ENCODE measurements at places on chromosomes 13 and 19.

DNA sequence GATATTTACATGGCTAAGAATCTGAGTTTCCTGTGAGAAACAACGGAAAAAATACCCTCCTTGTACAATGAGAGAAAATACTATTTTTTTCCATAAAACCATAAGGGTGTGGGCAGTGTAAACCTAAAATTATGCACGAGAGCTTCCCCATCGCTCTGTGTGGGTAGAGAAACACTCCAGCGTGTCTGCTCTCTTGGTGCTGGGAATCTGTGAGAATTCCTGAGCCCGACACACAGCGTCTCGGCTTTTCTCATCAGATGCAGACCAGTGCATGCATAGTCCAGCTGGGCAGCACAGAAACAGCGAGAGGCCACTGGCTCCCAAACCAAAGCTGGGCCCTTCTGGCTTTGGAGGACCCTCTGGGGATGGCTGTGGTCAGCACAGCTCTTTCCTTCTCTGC lies 12.0 kb downstream of the PLPP2 start:
- no peak for DNase-seq

DNA sequence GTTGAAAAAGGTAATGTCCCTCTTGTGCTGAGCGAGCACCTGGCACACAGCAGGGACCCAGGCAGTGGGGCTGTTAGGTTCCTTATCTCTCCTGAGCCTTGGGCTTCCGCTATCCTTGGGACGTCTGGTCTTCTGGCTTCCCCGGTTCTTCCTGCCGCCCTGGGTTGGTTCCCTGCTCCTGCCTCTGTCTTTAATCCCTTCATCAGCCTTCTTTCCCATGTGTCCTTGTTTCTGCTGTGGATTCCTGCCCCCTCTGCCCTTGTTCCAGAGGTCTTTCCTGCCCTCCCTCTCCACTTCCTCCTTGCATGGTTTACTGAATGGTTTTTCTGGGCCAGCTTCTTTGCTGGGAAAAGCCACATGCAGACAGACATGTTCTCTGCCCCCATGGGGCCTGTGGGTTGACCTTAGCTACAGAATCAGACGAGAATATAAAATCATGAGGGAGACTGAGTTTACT lies 2.6 kb downstream of the EPN1 start:
- no peak for DNase-seq

- no peak for DNase-seq
These were observed 536 bp downstream of the FAM32A start for GRCh38 chr19:16185768-16186123.

DNA sequence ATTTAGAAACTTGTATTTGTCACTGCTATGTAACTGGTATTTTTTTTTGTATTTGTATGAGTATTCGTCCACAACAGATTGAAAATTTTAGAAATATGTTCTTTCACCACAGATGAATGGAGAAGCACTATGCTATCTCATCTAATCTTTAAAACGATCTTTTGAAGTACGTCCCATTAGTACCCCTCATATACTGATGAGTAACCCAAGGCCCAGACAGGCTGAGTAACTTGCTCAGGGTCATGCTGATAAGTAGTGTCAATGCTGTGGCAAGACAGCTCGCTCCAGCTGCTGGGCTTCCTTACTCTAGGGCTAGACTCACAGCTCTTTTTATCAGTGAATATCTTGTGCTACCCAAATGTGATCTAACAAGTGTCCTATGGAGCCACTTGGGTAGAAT lies 154.2 kb downstream of the SUCLA2 start:
- no peak for DNase-seq

DNA sequence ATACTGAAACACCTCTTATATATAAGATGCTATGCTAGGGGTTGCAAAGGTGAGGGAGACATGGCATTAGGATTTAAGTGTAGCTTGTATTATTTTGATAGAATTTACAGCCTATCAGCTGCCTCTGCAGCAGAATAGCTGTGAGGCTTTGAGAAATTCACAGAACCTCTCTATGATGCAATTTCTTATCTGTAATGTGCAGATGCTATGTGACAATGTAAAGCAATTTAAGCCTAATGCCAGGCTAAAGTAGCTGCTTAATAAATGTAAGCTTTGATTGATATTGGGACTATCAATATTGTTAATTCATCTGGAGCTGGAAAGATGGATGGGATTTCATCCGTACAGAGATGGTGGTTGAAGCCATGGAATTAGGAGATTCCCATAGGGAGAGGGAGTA lies 1.6 kb downstream of the ADGRE3 start:
- DNase-seq: no peak

DNA sequence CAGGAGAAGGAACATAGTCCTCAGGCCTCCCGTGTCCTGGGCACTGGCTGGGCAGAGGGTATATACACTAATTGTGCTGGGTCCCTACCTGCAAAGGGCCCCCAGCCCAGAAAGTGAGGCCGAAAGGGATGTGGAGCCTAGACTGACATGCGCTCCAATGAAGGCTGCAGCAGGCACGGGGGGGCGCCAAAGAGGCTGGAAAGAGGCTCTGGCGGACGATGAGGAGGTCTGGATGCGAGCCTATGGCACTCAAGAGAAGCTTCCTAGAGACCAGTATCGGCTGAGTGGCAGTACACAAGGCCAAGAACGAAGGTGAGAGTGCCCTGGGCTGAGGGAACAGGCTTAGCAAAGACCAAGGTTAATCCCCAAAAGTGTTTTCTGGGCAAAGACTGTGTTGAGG lies 16.6 kb downstream of the VRK3 start:
- no peak for DNase-seq

DNA sequence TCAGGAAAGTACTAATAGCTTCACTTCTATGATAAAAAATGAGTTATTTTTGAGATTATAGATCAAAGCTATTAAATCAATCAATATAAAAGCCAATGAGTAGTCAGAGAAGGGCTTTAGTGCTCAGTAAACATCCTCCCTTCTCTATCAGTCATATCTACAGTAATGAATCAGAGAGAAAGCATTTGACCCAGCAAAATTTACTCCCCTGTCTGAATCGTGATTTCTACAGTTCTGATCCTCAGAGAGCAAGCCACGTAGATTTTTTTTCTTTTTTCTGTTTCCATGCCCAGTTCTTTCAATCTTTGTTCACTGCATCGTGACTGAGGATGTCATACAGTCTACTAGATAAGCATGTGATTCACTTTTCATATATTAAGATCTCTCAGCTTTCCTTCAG lies 16.2 kb upstream of the MBNL2 start:
- DNase-seq: no peak

GRCh38 chr19:522726-523125 lies 8.8 kb upstream of the CDC34 start:
- DNase-seq: no peak

GRCh38 chr19:45001087-45001739 lies at the start of gene RELB:
RELB (plus strand) TSS chr19:45001464; CDS start chr19:45001580, 116 bp downstream.
- DNase-seq: peak; percentile 8

DNA sequence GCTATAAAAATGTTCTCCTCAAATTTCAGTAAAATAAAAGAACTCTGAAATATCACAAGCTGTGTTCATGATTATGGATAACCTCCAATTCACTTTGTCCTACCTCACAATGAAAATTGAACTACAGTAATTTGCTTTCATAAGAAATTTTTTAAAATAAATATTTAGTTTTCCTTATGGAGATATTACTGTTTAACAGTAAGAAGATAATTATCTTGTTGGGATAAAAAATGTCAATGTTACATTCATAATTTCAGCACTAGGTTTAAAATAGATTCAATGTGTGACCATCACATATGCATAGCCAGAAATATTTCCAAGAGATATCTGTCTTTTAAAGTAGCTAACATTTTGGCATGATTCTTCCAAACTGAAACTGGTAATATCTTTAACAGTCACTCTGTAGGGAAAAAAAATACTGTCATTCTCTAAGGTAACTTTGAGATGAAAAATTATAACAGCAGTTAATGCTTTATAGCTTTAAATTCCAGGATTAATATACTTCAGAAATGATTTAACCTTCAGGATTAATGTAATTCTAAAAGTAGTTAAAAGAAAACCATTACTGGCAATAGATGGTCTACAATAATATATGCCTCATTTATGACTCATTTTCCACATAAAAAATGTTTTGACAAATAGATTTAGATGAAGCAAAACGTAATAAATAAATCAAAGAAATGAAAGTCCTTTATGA lies 91.3 kb downstream of the SPRY2 start:
- no peak for DNase-seq

- no peak for DNase-seq
These were observed 1422.1 kb downstream of the PCDH9 start for GRCh38 chr13:65808061-65808460.

DNA sequence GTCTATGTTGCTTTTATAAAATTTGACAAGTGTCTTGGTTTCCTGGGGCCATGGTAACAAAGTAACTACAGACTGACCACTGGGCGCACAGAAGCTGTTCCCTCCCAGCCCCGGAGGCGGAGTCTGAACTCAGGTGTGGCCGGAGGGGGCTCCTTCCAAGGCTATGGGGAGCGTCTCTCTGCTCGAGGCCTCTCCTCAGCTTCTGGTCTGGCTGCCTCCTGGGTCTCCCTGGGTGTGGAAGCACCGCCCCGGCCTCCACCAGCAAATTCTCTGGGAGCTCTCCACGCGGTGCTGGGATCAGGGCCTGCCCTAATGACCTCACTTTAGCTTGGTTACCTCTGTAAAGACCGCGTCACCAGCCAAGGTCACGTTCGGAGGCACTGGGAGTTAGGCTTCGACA lies 45.7 kb upstream of the F7 start:
- no peak for DNase-seq

- DNase-seq: no peak
These were observed 27.4 kb upstream of the CEBPA start for GRCh38 chr19:33329736-33330135.

GRCh38 chr19:45049073-45049736 lies 10.4 kb downstream of the CLASRP start:
- no peak for DNase-seq

GRCh38 chr13:79361299-79361698 lies 44.8 kb downstream of the RBM26 start:
- DNase-seq: no peak

GRCh38 chr19:41175801-41176777 lies 16.9 kb upstream of the CYP2S1 start:
- DNase-seq: no peak

- DNase-seq: no peak
These were observed 219.1 kb downstream of the LMO7 start for GRCh38 chr13:75855216-75855615.

DNA sequence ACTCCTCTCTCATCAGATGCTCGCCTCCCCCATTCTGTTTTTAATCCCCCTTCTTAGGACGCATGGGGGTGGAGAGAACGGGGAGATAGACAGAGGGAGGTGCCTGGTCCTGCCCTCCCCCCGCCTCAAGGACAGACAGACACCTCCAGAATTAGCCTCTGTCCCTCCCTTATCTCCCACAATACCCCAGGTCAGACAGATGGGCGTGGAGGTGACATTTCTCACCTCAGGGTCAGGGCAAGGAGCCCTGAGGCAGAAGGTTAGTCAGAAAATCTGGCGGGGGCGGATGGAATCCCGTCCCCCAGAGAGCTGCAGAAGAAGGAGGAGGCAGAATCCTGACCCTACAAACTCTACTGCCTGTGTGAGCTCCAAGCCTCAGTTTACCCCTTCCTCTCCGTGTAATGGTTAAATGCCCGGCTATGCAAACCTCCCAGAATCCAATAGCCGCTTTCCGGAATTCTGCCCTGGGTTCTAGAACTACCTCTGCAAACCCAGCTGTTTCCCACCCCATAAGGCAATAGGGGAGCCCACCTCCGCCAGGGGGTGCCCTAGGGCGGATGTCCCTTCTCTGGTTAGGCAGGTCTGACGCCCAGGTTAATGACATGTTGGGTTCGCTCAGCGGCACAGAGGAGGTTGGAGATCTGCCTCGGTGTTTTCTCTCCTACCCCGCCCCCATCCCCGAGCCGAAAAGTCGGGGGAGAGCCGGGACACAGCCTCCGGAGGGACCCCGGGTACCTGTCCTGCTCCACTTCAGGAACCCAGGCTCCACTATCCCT lies 900 bp downstream of the PPP1R13L start:
- DNase-seq: no peak

- no peak for DNase-seq
These were observed 94.6 kb downstream of the KL start for GRCh38 chr13:33110713-33111413.

DNA sequence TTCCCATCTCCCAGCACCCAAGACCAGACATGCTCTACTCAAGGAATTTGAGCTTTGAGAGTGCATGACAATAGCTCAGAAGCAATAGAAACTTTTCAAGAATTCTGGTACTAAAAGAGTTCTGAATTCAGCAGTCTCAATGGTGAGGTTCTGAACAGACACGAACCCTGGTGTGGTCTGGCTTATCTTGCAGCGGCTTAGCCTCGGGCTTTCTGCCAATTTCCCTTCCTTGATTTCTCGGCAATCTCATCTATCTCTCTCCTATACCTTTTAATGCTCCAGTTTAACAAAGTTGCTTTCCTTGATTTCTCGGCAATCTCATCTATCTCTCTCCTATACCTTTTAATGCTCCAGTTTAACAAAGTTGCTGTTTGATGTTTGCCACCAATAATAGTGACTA lies 174.6 kb downstream of the SPRY2 start:
- DNase-seq: no peak

- no peak for DNase-seq
These were observed 3.0 kb upstream of the PNKP start for GRCh38 chr19:49870309-49870901.

- DNase-seq: no peak
These were observed 987.9 kb downstream of the OLFM4 start for GRCh38 chr13:54016542-54016941.

- DNase-seq: peak; percentile 26
These were observed at the start of gene ZNF112 for GRCh38 chr19:44356383-44357111. ZNF112 (minus strand) TSS chr19:44356680; CDS start chr19:44340539, 16,141 bp downstream.

DNA sequence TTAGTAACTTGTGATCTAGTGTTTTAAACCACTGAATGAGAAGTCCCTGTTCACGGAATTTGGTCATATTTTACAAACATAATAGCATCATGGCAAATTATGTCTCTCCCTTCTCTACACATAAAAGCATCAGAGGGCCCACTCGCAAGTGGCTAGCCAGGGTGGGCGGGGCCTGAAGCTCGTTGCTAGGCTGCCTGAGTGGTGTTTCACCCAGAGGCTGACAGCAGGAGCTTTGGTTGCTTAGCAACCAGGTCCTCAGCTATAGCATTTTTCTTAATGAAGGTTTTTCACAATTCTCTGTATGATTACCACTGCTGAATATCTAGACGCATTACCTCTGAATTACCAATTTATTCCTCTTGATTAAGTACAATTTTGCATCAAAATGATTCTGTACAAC lies 126.5 kb downstream of the NALCN start:
- DNase-seq: peak; percentile 91

- peak; percentile 87 for DNase-seq
These were observed 27.2 kb downstream of the ATP4B start for GRCh38 chr13:113630804-113631203.

All from NCI-H1417 treated with DMSO at 0.1 percent for 48 hours (cell line).